NCI-H510A (cell line): ENCODE measurements at places on chromosomes 12 and 14.

DNA sequence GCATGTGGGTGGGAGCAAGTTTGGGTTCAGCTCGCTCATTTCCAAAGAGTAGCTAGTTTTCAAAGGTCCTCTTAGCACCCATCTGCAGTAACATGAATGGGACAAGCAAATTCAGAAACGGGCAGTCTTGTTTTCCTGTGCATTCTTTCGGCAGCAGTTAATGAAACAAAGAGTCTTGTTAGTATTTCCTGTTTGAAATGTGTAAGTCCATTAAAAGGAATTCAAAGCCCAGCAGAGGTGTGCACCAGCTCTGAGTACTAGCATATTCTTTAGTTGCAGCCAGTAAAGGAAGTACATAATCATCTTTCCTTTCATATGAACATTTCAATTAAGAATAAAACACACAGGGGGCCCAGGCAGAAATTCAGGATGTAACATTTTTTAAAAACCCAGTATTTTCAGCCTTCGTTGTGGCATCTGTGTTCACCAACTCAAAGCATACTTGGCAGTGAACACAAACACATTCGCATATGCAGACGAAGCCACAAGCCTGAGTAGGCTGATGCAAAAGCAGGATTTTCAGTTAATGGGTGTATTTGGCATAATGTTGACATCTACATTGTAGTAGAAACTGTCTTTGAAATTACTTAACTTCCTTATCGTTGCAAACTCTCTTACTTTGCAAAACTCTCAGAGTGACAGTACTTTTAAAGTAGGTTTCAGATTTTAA is 570.0 kb upstream of the FLRT2 start:
- DNase-seq: no peak

DNA sequence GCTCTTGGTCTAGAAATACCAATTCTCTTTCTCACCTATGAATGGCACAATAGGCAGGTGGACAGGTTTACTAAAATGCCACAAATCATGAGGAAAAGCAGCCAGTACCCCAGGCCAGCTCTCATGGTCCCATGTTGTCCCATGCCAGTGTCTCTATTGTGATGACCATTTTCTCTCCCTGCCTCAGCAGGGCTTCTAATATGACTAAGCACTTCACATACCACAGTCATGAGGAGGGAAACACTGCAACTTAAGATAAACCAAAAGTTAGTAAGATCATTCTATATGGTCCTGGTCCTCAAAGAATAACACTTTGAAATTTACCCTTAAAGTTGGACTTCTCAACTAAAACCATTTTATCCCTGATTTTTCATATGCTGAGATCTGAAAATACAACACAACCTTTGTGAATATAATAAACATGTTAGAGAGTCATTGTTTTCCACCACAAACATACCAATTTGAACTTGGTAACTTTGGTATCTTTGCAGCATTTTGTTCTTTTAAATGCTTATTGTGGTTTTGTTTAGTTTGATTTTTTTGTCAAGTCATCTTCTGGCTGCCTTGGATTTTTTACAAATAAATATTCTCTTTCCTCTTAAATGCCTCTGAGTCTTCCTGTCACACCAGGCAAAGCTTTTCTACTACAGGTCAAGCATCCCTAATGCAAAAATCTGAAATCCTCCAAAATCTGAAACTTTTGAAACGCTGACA is 3.6 kb downstream of the TTC5 start:
- DNase-seq: no peak

DNA sequence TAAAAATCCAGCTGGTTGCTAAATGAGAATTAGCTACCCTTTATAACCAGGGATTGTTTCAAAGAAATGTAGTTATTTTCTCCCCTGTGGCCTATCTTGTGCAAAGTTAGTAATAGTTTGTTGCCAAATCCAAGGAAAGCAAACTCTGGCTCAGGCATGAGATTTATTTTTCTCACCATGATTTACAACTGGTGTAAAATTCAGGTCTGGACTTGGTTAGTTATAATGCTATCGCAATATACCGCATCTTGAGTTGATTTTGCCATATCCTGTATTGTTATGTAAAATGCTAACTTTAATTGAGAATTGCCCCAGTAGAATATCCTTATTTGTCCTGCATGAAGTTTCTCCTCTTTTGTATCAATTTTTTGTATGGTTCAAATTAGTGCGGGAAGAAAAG is 135.5 kb downstream of the CRADD start:
- no peak for DNase-seq

DNA sequence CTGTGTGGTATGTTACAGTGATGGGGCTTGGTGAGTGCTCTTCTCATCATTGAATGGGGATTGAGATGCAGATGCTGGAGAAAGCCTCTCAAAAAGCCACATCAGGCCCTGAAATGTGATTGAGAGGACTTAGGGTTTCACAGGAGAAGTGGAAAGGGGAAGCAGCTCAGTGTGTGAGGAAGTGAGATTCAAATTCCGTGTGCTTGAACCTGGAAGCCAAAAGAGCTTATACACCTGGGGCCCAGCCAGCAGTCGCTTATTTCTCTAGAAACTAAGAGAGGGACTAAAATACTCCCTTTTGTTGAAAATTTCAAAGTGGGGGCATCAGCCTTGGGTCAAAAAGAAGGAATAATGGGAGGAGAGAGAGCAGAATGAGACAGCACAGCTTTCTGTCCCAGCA is 39.1 kb upstream of the GZMB start:
- no peak for DNase-seq

DNA sequence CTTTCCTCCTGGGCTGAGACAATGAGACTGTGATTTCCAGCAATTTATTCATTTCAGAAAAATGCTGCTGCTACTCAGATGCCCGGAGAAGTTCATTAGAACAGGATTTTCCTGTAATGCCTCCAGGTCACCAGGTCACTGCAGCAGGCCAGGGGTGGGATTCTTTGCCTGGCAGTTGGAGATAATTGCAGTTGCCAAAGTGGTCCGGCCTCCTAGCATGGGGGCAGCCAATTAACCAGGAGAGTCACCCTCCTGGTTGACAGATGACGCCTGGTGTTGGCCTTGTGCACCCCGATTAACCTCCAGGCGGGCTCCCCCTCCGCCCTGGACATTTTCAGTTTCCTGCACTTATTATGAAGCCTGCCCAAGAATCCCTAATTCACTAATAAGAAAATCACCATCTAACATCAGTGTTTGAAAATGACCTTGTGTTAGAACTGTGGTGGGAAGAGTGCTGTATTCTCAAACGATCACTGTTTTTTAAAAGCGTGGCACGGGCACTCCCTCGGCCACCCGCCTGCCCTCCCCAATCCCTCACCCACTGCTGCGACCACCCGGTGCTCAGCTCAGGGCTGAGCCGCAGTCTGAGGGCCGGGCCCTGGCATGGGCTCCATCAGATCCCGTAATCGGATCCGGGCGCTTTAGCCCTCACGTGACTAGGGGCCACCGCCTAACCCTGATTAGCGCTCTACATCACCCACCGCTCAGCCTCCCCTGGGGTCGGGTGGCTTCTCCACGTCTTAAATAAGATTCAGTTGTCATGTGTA is 12.9 kb downstream of the RIMBP2 start:
- DNase-seq: no peak

- DNase-seq: no peak
Observed at GRCh38 chr14:59816941-59817340, 53.6 kb downstream of the RTN1 start.

DNA sequence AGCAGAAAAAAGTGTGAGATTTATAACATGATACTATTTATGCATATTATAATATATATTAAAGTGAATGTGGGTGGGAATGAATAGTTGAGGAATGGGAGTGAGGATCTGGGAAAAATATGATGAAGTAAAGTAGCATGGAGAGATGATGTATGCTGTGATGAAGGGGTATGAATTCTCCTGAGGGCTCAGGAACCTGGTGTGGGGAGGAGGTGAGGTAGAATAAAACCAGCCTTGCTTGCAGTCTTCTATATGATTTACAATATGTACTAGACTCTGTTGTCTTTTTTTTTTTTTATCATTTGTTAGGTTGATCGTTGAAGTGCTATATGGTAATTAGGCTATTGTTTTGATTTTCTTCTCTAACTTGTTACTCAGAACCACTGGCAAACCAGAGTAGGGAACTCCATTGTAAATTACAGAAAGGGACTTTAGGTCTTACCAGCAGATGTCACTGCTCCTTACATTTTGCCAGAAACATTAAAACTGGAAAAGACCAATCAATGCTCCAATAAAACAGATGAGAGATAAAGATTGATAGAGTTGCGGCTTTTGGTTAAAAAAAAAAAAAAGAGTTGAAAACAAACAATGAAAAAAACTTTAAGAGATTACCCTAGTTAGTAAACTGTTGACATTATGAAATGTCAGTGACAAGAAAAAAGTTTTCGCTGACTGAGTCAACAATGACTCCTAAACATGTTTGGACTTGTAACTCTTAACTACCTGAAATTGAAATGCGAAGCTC is 39.9 kb downstream of the ATL1 start:
- peak; percentile 10 for DNase-seq

- no peak for DNase-seq
Observed at GRCh38 chr12:30953951-30954751, 27.6 kb downstream of the TSPAN11 start.

GRCh38 chr12:65891987-65892481 is 67.8 kb downstream of the HMGA2 start:
- DNase-seq: no peak

GRCh38 chr12:81337886-81338285 is 260.0 kb downstream of the ACSS3 start:
- DNase-seq: no peak

GRCh38 chr14:102949801-102950451 is 27.5 kb downstream of the AMN start:
- DNase-seq: no peak

- DNase-seq: no peak
Observed at GRCh38 chr12:12378616-12379015, 21.7 kb downstream of the BORCS5 start.

GRCh38 chr12:64991121-64991611 is 129.9 kb downstream of the WIF1 start:
- DNase-seq: no peak

DNA sequence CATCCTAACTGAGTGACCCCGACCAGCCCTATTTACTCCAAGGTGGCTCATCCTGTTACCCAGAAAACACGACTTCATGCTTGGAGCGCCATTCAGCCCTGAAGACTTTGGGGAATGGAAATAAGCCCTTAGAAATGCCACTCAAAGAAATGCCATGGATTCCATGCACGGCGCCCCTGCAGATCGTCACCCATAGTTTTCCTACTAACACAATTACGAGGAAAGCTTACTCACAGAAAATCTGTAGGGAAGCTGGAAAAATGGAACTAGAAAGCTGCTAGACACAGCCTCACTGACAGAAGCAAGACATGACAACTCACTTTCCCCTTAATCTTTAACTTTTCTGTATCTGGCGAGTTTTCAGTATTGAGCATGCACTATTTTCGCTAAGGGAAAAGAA is 19.5 kb downstream of the NUAK1 start:
- no peak for DNase-seq

DNA sequence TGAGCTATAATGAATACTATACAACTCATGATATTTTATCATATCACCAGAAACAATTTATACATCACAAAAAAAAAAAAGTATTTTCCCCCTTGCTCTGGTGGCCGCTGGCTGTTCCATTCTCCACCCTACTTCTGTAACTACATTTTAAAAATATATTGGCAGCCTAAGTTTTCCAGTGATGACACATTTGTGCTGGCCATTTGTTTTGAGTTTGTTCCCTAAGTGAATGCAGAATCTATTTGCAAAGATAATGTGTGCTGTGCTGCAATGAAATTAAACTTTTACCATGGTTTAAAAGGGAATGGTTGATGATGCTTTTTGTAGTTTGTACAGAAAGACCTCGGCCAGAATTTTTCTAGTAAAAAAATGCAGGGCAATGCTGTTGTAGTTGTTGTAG is 1092.8 kb downstream of the TMTC2 start:
- DNase-seq: no peak

DNA sequence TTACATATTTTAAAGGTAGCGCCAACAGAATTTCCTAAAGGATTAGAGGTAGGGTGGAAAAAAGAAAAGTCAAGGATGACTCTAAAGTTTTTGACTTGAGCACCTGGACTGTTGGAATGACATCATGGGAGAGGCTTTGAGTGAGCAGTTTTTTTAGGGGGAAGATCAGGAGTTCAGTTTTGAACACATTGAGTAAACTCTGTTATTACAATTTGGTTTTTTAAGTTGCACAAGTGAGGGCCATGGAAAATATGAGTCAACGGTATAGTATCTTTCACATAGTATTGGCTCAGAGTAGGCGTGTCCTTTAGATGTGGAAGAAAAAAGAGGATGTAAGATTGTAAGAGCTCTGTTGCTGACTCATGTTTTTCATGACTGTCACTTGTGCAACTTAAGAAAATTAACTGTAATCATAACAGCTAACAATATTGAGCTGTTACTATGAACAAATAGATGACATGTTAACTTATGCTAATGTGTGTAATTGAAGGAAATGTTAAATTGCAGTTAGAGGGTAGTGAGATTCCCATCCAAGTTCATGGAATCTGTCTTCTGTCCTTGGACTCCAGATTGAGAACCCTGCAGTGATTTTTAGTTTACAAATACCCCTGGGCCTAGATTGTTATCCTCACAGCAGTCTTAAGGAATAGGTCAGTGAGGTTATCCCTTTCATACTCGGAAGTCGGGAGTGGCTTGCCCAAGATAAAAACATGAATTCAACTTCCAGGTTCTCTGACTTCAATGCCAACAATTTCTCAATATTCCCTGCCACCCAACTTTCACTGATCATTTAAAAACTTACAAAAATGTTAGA is 48.2 kb upstream of the ATP2B1 start:
- DNase-seq: no peak

DNA sequence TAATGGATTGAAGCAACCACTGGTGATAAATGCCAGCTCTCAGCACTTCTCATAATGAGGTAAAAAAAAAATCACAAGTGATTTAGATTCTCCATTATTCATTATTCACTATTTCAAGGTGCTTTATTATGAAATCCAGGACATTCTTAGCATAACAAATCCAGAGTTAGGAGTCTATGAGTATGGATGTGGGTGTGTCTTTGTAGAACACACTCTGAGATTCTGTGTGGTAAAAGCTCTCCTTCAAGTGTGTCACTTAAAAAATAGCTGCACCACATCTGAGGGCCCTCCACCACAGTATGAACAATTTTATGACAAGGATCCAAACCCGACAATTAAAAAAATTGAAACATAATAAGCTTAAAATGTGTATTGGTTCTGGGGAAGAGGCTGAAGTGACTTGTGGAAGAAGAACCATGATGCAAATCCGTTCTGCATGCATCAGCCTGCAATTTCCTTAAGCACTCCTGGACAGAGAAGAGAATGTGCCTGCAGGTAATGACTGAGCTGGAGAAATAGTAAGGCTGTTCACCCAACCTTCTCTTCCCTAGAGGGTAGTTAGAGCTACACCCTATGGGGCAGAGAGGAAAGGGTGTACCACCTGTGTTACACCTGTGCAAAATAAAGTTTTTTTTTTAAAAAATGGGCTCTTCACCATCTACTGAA is 488.5 kb upstream of the MGAT4C start:
- no peak for DNase-seq

GRCh38 chr14:25034803-25035681 is 14.9 kb downstream of the STXBP6 start:
- no peak for DNase-seq
